ENCODE measurements at places on chromosomes 3 and 15.
A peak's percentile ranks its signal among the peaks of the same experiment; 100 is the strongest.

- no peak for DNase-seq
These were observed 69.3 kb downstream of the LRIG1 start for GRCh38 chr3:66431494-66431893.

- DNase-seq: peak; percentile 52
These were observed 821 bp downstream of the LINS1 start for GRCh38 chr15:100601163-100601562.

DNA sequence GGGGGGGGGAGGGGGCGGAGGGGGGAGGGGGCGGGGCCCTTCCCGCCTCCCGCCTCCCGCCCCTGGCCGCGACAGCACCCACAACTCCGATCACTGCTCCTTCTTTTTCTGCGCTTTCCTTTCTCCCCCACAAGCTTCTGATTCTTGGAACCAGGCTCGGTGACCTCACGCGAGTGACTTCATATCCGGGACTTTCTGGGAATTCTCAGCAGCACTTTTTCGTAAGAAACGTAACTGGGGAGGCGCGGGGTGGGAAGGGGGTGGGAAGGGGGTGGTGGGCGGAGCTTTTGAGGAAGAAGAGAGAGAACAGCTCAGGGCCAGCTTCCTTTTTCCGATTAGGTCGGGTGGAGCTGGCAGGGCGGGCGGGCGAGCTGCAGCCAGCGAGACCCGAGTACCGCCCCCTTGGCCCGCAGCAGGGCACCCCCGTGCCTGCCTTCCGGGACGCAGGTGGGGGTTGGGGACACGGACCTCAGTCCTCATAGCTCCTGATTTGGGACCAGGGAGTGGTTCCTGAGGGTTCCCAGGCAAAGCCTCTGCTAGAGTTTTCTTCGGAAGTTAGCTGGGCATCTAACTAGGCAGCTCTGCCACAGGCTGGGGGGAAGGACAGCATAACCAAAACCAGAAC lies 14.6 kb downstream of the XIRP1 start:
- DNase-seq: peak; percentile 83

GRCh38 chr3:17301271-17301670 lies 416.5 kb downstream of the PLCL2 start:
- DNase-seq: peak; percentile 5

DNA sequence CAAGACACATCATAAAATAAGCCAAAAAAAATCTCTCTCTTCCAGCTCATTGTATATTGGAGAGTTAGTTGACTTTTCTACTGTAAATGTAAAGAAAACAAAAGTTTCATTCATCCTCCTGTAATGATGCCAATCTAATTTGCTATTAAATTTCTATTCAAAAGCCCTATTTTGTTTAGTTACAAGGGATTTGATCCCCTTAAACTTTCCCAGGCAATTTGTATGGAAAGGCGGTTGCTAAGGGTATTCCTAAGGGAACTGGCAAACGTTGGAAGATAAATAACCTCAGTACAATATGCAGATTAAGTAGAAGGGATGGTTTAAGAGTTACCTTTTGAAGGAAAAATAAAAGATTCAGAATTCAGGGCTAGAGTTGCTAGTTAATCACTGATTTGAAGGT lies 352.7 kb downstream of the TIGIT start:
- no peak for DNase-seq

DNA sequence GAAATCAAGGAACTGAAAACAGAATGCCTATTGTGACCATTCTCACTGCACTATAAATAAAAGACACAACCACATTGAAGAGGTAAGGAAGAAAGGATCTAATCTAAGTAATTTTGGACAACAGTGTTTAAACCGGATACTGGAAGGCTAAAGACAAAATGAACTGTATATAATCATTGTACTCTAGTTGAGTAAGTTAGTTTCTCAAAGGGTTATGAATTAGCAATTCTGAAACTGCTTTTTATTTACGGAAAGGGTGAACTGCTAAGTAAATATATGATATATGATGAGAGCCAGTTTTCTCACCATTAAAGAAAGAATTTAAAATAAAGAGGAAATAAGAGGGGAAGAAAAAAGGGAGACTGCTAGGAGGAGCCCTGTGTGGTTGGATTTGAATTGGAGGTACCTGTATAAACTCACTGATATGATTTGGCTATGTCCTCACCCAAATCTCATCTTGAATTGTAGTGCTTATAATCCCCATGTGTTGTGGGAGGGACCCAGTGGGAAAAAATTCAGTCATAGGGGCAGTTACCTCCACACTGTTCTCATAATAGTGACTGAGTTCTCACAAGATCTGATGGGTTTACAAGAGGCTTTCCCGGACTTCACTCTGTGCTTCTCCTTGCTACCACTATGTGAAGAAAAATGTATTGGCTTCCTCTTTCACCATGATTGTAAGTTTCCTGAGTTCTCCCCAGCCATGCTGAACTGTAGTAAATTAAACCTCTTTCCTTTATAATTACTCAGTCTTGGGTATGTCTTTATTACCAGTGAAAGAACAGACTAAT lies 607.7 kb downstream of the PYDC2 start:
- DNase-seq: no peak

- peak; percentile 81 for DNase-seq
These were observed 3.7 kb downstream of the PBRM1 start for GRCh38 chr3:52682016-52682415.

DNA sequence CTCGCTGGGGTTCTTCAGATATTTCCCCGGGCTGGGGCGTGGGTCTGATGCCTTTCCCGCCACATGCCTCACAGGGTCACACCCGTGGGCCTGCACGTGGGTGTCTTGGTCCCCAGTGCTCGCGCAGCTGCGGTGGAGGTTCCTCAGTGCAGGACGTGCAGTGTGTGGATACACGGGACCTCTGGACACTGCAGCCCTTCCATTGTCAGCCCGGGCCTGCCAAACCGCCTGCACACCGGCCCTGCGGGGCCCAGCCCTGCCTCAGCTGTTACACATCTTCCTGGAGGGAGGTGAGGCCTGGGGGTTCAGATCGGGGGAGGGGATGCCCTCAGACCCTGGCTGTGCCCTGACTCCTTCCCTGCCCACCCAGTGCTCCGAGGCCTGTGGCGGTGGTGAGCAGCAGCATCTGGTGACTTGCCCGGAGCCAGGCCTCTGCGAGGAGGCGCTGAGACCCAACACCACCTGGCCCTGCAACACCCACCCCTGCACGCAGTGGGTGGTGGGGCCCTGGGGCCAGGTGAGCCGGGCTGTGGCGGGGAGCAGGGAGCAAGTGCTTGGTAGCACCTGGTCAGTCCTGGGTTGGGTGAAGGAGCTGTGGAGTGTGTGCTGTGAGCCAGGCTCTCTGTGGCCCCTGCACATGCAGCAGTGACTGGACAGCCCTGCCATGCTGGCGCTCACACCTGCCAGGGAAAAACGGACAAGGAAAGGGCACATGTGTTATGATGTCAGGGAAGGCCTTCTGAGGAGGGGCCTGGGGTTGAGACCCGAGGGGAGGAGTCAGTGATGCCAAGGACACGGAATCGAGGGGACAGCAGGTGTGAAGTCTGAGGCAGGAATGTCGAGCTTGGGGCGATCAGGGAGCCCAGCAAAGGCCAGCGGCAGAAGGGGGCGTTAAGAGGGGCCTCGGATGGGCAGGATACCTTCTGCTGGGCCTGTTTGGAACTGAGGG lies 88.9 kb downstream of the TBC1D2B start:
- DNase-seq: no peak

DNA sequence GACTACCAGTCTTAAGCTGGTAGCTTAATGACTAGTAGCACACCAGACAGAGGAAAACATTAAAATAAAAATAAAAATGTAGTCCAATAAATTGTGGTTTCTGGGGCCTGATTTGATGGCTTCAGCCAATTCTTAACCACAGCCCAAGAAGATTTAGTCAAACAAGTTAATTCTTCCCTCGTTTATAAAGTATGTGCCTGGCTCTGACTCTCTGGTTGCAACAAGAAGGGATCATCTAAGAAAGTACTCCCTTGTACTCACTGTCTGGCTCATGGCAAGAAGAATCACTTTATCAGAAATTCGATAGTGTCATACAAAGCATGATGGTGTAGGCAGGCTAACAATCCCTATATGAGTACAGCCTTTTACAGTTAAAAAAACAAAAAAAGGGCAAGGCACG lies 141.9 kb downstream of the P3H2 start:
- no peak for DNase-seq

GRCh38 chr15:59367022-59367451 lies 5.6 kb downstream of the MYO1E start:
- DNase-seq: no peak

DNA sequence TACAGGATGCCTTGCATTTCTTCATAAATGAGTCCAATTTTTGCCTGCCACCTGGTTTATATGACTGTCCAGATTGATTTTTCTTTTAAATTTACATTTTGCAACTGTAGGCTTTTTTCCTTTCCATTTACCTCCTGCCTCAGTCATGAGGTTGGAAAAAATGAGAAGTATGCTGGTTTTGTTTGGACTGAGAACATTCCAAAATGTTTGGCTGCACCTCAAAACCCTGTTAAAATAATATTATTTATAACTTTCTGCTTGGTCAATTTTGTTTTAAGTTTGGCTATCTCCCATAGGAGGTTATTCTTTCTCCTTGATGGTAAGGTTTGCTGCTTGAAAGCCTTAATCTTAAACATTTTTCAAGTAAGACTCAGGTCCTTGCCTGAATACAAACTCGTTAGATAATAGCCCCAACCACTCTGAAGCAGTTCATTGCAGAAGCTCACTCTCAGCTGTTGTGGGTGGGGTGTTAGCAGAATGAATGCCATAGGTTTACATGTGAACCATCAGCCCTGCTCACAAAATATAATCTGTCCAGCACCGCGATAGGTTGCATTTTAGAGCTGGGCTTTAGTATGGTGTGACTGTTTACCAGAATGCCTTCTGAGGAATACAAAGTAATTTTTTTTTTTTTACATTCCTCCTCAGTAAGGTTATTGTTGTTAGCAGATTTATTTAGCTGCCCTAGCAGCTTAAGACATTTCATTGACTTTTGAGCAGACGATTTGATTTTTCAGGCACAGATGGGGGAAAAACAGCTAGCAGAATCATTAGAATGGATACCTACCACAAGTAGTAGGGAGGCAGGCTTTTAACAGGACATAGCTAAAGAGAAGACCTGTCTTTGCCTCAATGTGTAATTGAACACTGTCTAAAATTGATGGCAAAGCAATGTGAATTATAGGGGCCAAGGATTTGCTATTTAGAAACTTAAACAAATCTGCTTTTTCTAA lies 630.8 kb upstream of the KCNMB2 start:
- no peak for DNase-seq

- no peak for DNase-seq
These were observed 16.7 kb downstream of the MAP2K5 start for GRCh38 chr15:67559158-67559557.

GRCh38 chr3:183117056-183117455 lies 17.8 kb upstream of the MCCC1 start:
- no peak for DNase-seq

DNA sequence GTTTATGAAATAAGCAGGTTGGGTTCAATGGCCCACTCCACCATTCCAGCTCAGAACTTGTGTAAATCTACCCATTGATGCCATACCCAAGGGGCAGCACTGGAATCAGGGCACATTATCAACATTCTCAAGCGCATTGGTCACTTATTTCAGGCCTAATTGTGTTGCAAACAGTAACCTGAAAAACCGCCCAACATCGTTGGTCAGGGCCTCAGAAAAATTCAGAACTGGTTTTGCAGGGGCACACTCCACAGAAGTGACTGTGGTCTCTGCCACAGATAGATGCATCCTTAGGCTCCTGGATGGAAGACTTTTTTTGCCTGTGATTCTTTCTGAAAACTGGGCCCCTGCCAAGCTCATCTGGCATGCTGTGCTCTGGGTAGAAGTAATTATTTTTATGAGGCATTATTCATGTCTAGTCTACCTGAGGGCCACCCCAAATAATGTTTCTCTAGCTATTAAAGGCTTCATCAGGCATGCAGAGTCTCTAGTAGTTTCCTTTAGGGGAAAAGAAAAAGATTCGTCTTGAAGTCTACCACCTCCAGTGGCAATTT lies 21.7 kb upstream of the LRTM1 start:
- no peak for DNase-seq

DNA sequence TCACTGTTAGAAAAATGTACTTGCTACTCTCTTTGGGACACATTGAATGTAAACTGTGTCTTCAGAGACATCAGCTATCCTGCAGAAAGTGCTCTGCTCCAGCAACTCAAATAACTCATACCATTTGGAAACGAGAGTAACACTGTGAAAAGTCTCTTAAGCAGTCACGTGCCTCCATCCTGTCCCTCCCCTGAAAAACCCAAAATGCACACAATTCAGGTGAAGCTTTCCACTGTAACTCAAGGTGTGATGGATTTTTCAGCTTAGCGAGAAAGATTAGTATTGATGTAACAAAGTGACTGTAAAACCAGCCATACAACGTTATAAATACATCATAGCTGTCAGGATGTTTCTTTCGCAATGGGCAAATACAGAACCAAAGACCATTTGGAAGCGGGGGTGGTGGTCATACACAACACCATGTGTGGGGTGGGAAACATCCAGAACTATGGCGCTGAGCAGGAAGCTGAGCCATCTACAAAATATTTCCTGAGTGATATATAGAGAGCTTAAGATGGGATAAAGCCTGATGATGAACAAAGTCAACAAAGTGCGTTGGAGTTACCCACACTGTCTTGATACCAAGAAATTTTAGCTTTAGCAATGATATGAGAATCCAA lies 332.3 kb downstream of the FOXP1 start:
- DNase-seq: no peak

DNA sequence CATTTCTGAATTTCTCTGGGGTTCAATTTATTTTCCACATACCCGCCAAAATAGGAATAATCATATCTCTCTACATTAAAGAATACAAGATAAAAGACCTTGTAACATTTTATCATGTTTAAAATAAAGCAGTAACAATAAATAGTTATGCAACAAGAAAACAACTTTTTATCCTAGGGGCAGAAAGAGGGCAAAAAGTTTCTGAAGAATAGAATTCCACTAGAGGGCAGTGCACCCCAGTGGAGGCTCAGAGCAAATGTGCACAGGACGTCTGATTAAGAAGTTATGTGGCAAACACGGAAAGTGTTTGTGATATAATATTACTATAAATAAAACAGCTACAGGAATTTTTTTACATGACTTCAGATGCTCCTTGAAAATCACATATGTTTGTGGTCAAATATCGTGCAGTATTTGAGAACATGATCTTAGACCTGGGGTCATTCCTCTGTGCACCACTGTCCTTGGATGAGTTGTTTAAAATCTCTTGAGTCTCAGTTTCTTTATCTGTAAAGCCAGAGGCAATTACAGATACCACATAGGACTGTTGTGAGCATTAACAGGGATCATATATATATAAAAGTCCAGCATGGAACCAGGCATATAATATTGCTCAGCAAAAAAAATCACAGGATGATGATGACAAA lies 13.2 kb upstream of the PIK3R4 start:
- peak; percentile 76 for DNase-seq

DNA sequence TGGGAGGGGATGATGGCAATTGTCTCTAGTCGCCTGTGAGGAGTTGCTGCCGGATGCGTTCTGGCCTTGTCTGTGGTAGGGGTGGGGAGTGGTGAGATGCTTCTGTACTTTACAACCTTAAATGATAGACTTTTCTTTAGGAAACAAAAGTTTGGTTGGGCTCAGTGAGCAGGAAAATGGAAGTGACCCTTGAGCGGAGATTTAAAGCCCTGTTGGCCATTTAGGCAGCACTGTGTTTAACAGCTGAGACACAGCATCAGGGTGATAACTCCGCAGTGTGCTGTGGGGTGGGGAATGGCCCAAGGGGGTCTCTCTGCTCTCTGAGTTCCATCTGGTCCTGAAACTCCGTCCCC lies 36.6 kb downstream of the SPSB4 start:
- no peak for DNase-seq

Measured in activated CD4-positive, alpha-beta T cell treated with anti-CD3 and anti-CD28 coated beads, Interleukin-2, amount 50 U/mL, for 16 hours (primary cell).